ENCODE measurements at places on chromosomes 4 and X.

GRCh38 chrX:112731793-112732192 is 52.1 kb upstream of the LHFPL1 start:
- DNase-seq, result no peak

DNA sequence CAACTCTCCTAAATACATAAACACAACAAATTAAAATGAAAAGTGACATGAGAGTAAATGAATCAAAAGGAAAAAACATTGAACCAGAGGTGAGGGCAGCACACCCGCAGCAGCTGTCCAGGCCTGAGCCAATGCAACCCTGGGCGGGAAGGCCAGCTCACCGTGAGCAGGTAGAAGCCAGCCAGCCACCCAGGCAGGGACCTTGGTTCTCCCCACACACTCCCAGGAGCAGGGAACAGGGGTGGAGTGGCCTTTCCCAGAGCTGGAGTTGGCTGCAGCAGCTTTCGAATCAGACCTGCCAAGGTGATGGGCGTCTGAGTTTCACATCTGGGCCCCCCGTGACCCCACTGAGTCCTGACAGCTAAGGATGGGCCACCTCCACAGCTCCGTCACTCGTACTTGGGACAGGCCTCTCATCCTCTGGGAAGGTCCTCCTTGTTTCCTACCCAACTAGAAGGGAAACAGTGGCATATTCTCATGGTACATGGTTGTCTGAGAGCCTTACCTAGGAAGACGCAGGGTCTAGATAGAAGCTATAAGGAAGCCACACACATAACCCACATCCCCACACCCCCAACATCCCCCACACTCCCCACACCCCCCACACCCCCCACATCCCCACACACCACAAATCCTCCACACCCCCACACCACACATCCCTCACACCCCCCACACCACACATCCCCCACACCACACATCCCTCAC is 172.2 kb downstream of the DCLK2 start:
- no peak for DNase-seq

- no peak for DNase-seq
Observed at GRCh38 chr4:27055221-27055760, 194.7 kb downstream of the STIM2 start.

DNA sequence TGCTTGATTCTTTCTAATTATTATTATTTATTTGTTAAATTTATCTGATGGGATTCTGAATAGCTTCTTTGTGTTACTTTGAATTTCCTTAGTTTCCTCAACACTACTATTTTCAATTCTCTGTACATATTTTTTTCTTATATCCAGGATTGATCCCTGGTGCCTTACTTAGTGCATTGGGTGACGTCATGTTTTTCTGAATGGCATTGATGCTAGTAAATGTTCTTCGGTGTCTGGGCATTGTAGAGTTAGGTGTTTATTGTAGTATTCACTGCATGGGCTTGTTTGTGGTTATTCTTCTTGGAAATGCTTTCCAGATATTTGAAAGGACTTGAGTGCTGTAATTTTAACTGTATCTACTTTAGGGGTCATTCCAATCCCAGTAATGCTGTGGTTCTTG is 938.1 kb downstream of the FAM133A start:
- DNase-seq, result no peak

DNA sequence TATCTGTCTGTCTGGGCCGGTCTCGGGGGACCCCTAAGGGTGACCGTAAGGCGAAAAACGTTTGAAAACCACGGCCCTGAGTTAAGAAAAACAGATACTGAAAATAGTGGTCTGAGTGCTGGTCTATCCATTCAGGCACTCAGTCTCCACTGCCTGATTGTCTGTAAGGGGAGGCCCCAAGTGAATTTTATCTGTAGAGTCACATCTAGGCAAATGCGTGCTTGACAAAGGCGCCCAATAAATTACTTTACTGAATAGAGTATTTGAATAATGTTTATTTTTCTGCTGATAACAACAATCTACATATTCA is 465 bp downstream of the HNRNPH2 start:
- no peak for DNase-seq

GRCh38 chrX:19679787-19680186 is 164.5 kb upstream of the MAP3K15 start:
- DNase-seq, result no peak

- DNase-seq, result no peak
Observed at GRCh38 chr4:41358647-41359421, 102.1 kb downstream of the UCHL1 start.

DNA sequence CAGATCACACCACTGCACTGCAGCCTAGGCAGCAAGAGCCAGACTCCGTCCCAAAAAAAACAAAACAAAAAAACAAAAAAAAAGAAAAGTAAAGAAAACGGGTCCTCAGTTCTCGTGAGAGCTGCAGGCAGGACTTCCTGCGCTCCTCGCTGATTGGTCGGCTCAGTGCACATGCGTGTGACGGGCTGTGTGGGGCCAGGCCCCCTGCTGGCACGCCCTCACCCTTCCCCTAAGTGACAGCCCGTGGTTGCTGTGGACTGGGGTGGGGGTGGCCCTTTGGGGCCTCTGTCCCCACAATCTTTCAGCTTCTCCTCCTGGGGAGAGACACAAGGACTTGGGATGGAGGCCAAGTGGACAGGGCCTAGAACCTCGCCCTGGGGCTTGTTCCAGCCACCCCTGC is at the start of gene FAM9B:
TSS of gene FAM9B (minus strand) at position 139 of the 400 bp plus-strand sequence. CDS start 1,141 bp downstream, outside the sequence.
- no peak for DNase-seq

GRCh38 chr4:89161841-89162240 is 50.5 kb downstream of the TIGD2 start:
- no peak for DNase-seq

- DNase-seq, result no peak
Observed at GRCh38 chr4:111464251-111465045, 680.8 kb upstream of the FAM241A start.

- DNase-seq, result no peak
Observed at GRCh38 chr4:70833675-70834074, 6.0 kb downstream of the GRSF1 start.

DNA sequence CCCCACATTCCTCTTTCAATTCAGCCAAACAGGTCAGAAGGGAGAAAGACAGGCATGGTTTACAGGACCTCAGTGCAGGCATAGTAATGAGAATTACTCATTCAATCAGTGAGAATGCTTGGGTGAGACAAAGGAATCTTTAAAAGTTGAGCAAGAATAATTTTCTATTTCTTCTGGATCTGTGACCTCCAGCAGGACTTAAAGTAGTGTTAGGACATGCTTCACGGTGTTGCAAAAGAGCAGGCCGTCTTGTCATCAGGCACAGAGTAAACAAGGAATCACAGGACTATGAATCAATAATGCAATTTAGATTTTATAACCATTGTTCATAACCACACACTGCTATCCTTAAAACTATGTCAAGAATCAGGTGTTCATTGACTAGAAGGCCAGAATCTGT is 130.6 kb upstream of the GLRA2 start:
- DNase-seq, result no peak

GRCh38 chr4:188887905-188888304 is 748.7 kb downstream of the TRIML1 start:
- no peak for DNase-seq

DNA sequence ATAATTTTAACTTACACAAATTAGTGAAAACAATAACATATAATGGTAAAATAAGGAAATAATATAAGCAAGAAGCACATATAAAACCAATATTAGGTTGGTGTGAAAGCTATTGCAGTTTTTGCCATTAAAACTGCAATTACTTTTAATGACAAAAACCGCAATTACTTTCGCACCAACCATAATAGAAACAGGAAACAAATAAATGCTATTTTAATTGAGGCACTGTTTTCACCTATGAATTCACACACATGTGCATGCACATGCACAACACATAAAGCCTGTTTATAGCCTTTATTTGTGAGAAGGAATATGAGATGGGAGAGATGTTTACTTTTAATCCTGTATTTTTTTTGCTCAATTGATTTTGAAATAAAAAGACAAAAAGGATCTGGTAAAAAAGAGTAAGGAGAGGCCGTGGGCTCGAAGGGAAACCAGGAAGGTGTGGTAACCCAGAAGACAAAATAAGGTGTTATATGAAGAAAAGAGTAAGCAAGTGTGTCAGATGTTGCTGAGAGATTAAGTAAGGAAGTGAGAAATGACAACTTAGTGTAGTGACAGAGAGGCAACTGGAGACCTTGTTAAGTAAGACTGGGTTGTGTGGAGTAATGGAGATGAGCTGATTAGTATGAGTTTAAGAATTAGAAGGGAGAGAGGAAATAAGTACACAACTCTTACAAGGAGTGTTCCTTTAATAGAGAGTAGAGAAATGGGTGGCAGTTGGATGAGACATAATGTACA is 69.0 kb downstream of the KLHL13 start:
- DNase-seq, result no peak

GRCh38 chr4:145195167-145195952 is 15.0 kb upstream of the OTUD4 start:
- no peak for DNase-seq

DNA sequence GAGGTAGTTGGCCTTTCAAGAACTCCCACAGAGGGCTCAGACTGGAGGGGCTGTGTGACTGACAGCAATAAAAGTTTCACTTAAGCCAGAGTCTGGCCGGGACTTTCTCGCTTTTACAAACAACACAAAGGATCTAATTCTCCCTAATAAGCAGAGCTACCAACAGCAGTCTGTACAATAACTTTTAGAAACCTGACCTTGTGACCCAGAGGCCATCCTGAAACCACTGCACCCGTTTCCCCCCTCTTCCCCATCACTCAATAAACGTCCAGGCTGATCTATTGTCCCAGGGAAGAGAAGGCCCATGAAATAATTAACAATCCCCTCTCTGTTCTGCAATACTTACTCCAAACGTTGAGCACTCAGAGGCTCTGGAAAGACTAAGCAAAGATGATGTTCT is 442.4 kb downstream of the ZIC3 start:
- DNase-seq, result no peak

GRCh38 chrX:70129816-70130215 is 3.4 kb upstream of the IGBP1 start:
- DNase-seq, result no peak

DNA sequence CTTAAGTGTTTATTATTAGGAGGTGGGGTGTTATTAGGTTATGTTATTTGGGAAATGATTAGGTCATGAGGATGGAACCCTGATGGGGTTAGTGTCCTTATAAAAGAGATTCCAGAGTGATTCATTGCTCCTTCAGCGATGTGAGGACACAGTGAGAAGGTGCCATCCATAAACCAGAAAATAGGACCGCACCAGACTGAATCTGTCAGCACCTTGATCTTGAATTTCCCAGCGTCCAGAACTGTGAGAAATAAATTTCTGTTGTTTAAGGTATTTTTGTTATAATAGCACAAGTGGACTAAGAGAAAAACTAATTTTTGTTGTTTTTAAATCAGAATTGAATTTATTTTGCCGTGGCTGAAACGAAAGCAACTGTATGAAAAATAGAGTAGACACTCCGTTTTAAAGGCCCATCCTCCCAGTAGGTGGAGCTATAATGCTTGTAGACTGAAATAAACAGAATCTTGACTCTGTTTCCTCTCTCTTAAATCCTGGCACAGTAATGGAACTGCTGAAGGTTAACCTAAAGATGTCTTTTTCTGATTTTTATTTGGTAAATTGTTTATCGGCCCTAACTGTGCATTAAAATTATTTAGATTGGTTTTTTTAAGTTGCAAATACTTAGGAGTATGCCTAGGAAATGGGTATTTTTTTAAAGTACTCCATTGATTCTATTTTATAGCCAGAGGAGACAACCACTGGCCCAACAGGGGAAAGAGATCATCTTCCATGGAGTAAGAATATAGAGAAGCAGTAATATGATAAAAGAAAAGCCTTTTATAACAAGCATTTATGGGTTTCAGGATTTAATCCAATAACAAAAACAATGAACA is 133.2 kb upstream of the ADAMTS3 start:
- peak; percentile 8 for DNase-seq

DNA sequence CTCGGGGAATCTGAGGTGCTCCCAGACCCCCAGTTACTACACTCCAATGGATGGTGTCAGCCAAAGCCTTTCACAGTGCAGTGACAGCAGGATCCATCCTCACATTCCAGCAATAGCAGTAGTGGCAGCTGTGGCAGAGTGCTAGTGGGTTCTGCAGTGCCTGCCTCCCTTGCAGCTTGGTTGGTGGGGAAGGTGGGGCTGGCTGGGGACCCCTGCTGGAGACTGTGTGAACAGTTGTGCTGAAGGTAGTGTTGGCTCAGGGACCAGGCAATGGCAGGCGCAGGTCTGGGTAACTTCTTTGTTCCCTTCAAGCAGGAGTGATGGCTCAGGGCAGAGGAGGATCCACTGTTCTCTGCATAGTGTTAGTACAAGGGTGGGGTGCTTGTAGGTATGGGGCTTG is 343.7 kb upstream of the TRAM1L1 start:
- no peak for DNase-seq

GRCh38 chr4:98179951-98180350 is 36.7 kb upstream of the STPG2 start:
- no peak for DNase-seq

GRCh38 chr4:67983333-67983732 is 20.0 kb upstream of the TMPRSS11A start:
- no peak for DNase-seq

- peak; percentile 41 for DNase-seq
Observed at GRCh38 chrX:13487731-13488505, 81.5 kb upstream of the EGFL6 start.

DNA sequence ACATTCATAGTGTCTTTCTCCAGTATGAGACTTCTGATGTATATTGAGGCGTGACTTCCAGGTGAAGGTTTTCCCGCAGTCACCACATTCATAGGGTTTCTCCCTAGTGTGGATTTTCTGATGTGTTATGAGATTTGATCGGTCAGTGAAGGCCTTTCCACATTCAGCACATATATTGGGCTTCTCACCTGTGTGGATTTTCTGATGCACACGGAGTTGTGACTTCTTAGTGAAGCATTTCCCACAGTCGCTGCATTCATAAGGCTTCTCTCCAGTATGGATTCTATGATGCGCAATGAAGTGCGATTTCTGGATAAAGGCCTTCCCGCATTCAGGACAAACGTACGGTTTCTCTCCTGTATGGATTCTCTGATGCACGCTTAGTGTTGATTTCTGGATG is 35.4 kb downstream of the ZNF41 start:
- DNase-seq, result no peak

GRCh38 chr4:8205241-8205707 is 6.2 kb downstream of the SH3TC1 start:
- DNase-seq, result no peak

- DNase-seq, result no peak
Observed at GRCh38 chrX:43953218-43953617, 20.0 kb downstream of the NDP start.

GRCh38 chrX:57156397-57157049 is 19.3 kb upstream of the SPIN2A start:
- no peak for DNase-seq

DNA sequence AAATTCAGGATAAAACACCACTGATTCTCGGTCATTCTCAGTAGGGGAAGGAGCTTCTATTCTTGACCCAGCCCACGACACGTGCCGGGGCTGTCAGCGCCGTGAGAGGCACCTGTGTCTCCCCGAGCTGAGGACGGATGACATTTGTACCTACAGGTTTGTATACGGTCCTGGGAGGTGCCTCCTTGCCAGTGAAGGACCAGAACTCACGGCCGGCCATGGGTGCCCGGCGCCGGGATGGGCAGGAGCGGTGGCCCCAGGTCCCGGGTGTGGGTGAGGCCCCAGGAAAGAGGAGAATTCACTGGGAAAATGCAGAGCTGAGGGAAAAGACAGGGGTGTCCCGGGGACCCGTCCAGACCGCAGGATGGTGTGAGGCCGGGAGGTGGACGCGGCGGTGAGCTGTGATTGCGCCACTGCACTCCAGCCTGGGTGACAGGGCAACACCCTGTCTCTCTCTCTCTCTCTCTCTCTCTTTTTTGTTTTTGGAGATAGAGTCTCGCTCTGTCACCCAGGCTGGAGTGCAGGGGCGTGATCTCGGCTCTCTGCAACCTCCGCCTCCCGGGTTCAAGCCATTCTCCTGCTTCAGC is 48.9 kb upstream of the PPP2R3B start:
- no peak for DNase-seq

GRCh38 chr4:57064120-57064519 is 46.1 kb downstream of the IGFBP7 start:
- DNase-seq, result no peak

Measured in GM12864 (cell line).